CD8-positive, alpha-beta memory T cell (primary cell): ENCODE measurements at places on chromosomes 3 and 15.

DNA sequence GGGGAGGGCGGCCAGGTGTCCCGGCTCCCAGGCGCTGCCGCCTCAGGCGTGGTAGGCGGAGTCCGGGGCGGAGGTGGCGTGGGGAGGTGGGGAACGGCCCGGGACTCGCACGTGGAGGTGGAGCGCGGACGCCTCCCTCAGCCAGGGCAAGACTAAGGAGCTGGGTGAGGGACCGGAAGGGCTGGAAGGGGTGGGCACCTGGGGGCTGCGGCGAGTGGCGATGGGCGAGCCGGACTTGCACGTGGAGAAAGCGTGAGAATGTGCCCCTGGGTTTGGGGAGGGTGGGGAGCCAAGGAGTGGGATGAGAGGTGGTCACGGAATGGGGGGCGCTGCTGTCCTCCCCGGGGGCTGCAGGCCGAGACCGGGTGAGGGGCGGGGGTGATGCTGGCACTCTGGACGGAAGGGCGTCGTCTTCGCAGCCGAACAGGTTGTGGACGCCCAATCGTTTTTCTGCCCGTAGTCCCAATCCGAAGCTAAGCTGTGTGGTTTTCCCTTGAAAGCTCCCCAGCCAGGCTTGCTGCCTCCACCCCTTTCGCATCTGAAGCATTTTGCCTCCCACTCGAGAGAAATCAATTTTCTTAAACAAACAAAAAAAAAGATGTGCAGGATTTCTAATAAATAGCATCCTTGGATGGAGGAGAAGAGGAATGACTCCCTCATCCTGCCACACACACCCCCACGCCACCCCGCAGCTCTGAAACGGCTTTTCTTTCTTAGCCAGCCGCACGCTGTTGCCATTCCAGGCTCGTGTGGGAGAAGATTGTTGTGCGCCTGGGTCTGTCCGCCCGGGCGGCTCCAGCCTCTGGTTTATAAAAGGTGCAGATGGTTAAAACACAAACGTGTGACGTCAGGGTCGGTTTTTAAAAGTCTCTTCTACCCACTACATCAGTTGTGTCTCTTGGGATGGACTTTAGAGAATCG is 62.5 kb upstream of the ANKRD28 start:
- no peaks in the 10 kb centered on the region for H3K36me3 ChIP-seq
- no peaks in the 10 kb centered on the region for H3K27me3 ChIP-seq
- DNase-seq = no peak

- no peaks in the 10 kb centered on the region for H3K4me1 ChIP-seq
- no peak for DNase-seq
- H3K4me3 ChIP-seq = no peak overlapping the region
- no peak overlapping the region for H3K27ac ChIP-seq
- H3K36me3 ChIP-seq = no peaks in the 10 kb centered on the region
- no peaks in the 10 kb centered on the region for H3K27me3 ChIP-seq
Measured at GRCh38 chr3:65352951-65353350, 665.2 kb upstream of the ADAMTS9 start.

DNA sequence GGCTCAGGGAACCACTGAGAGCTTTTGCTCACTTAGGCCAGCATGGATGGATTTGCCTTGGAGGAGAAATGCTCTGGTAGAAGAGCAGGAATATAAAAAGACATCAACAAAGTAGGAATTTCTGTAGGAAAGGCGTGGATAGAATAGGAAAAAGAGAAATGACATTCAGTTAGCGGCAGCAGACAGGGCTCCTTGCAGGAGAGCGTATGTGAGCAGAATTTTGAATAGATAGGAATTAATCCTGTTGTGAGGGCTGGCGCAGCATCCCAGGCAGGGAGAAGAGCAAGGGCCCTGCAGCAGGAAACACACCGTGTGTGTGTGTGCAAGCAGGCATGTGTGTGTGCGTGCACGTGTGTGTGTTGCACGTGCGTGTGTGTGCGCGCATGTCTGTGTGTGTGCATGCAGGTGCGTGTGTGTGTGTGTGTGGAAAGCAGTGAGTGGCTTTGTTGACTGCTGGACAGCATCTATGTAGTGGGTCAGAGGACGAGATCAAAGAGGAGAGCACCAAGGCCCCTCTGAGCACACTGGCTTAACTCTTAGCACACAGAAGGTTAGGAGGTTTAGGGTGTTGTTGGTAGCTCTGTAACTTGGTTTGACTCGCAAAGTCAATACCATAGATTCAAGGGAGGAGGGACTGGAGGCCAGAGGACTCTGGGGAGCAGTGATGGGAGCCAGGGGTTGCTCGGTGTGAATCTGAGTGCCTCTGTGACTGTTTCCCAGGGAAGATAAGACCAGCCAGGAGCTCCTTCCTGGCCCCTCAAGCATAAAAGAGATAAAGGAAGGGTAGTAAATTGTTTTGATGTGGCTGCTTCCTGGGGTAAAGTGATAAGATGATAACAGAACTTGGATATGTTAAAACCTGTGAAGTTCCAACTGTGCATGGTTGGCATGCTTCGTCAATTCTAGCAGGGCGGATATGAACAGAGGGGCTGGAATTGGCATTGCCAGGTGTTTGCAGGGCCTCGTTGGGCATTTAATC is 639.5 kb downstream of the NR2F2 start:
- H3K36me3 ChIP-seq = no peaks in the 10 kb centered on the region
- H3K4me3 ChIP-seq = no peak overlapping the region
- no peak for DNase-seq
- H3K4me1 ChIP-seq = no peaks in the 10 kb centered on the region
- no peaks in the 10 kb centered on the region for H3K27me3 ChIP-seq

DNA sequence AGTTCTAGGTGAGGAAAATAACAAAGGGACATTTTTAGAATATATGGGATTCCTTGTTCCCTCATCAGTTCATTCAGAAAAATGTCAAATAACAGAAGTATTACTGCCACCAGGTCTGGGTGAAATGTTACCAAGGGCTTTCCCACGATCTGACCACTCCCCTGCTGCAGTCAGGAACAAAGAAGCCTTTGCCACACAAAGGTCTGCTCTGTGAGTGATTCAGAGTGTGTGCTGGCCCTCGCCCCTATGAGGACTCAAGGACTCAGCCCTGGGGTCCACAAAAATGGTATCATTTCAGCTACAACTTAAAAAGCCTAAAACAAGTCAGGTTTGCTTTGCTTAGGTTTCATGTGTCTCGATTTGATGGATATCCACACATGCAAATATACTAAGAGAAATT is 5.0 kb downstream of the MKRN3 start:
- H3K4me1 ChIP-seq = no peaks in the 10 kb centered on the region
- no peaks in the 10 kb centered on the region for H3K27me3 ChIP-seq
- H3K27ac ChIP-seq = no peak overlapping the region
- H3K4me3 ChIP-seq = no peak overlapping the region
- no peak for DNase-seq

DNA sequence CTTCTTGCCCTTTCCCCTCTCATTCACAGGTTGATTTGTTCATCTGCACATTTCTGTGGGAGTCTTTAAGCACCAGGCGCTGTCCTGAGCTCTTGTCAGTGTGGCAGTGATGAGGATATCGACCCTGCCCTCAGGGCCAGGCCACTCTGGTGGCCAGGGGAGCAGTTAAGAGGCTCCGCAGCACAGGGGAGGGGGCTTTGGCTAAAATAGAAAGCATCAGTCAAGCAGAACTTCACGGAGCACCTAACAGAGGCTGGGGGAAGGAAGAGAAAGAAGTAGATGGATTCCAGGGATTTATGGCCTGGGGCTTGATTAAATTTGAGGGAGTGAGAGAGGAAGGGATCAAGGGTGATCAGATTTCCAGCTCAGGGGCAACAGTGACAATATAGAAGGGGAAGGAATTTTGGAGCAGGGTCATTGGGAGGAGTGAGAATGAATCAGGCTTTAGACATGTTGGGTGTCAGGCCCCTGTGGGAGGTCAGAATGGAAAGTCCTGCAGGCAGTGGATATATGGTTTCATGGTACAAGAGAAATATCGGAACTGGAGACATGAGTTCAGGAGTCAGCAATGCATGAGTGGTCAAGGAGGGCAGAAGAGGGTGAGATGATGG is 73.0 kb upstream of the GLCE start:
- no peaks in the 10 kb centered on the region for H3K36me3 ChIP-seq
- no peaks in the 10 kb centered on the region for H3K27me3 ChIP-seq
- H3K4me1 ChIP-seq = no peaks in the 10 kb centered on the region
- no peak for DNase-seq
- H3K4me3 ChIP-seq = no peak overlapping the region

- no peak overlapping the region for H3K27ac ChIP-seq
- H3K4me3 ChIP-seq = no peak overlapping the region
- DNase-seq = no peak
- no peaks in the 10 kb centered on the region for H3K27me3 ChIP-seq
- peaks cover 8% of the 10 kb centered on the region for H3K36me3 ChIP-seq
- H3K4me1 ChIP-seq = no peaks in the 10 kb centered on the region
Measured at GRCh38 chr15:44501768-44502366, 35.1 kb upstream of the EIF3J start.

DNA sequence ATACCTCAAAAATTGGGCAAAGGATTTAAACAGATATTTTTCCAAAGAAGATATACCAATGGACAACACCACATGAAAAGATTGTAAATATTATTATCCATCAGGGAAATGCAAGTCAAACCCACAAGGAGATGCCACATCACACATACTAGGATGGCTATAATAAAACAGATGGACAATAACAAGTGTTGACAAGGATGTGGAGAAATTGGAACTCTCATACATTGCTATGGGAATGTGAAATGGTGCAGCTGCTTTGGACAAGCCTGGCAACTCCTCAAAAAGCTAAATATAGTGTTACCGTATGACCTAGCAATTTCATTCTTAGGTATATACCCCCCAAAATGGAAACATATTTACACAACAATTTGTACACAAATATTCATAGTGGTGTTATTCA is 59.3 kb downstream of the PPCDC start:
- no peak for DNase-seq
- no peaks in the 10 kb centered on the region for H3K36me3 ChIP-seq
- no peak overlapping the region for H3K4me3 ChIP-seq
- H3K4me1 ChIP-seq = no peaks in the 10 kb centered on the region
